Heart left ventricle (tissue), 16 donors: ENCODE measurements at places on chromosomes 1 and 21. TPM values are rescaled to one million over a fixed set of nuclear protein-coding genes. Genes with fewer than 3 reads are reported as not detected.

Gene DRAXIN
- polyA plus RNA-seq = 0.04 TPM

DNA sequence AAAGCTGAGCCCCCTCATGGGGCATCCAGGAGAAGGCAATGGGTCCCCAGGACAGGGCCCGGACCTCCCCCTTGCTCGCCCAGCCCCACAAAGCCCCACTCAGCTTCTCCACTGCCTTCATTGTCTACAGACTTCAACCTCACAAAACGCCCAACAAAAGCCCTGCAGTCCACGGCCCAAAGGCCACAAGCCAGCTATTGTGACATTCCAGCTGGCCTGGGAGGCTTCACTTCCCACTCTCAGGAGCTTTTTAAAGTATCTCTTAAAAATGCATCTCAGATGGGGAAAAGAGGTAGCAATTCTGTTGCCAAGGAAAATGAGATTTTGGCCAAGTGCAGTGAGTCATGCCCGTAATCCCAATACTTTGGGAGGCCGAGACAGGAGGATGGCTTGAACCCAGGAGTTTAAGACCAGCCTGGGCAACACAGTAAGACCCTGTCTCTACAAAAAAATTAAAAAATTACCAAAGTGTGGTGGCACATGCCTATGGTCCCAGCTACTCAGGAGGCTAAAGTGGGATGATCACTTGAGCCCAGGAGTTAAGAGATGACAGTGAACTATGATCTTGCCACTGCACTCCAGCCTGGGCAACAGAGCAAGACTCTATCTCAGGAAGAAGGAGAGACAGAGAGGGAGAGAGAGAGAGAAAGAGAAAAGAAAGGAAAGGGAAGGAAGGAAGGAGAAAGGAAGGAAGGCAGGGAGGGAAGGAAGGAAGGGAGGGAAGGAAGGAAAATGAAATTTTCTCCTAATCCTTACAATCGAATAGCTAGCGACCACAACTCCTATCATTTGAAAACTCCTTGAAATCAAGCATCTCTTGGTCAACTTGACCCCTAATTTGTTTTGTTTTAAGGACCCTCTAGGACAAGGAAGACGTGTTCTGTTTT lies 31.4 kb upstream of the TARDBP start:
- no peaks in the 10 kb centered on the region for H3K36me3 ChIP-seq
- no peaks in the 10 kb centered on the region for H3K4me1 ChIP-seq
- H3K27me3 ChIP-seq = no peaks in the 10 kb centered on the region
- no peak for DNase-seq
- H3K4me3 ChIP-seq = no peak overlapping the region

Gene ACTL8
- not detected for polyA plus RNA-seq

GRCh38 chr21:14913638-14914037 lies 151.2 kb downstream of the NRIP1 start:
- no peaks in the 10 kb centered on the region for H3K27me3 ChIP-seq
- H3K36me3 ChIP-seq = no peaks in the 10 kb centered on the region
- no peaks in the 10 kb centered on the region for H3K4me1 ChIP-seq
- DNase-seq = no peak
- H3K27ac ChIP-seq = no peak overlapping the region

Gene FLG2
- polyA plus RNA-seq = not detected
